ENCODE measurements at places on chromosomes 13 and 19. TPM values are rescaled to one million over a fixed set of nuclear protein-coding genes. Genes with fewer than 3 reads are reported as not detected.
A peak's percentile ranks its signal among the peaks of the same experiment; 100 is the strongest.

- ATAC-seq, result no peak
Measured at GRCh38 chr19:40542202-40542859, 34.3 kb upstream of the SHKBP1 start.

DNA sequence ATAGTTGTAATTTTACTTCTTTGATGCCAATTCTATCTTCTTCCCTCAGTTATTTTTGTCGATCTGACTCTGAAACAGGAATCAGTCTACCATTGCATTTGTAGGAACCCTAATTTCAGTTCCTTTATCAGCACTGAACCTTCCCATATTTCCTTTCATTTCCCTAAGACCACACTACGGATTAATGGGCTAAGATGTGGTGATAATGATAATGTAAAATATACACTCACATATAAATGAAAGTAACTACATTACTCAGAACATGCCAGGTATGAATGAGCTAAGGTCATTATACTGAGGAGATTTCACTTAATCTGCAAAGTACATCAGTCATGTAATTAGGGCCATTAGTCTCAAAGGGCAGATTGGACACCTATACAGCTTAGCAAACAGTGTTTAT, 60.2 kb upstream of the RFC3 start:
- ATAC-seq, result no peak

GRCh38 chr19:3024870-3025548, 4.1 kb downstream of the TLE2 start:
- ATAC-seq, result peak; percentile 7

DNA sequence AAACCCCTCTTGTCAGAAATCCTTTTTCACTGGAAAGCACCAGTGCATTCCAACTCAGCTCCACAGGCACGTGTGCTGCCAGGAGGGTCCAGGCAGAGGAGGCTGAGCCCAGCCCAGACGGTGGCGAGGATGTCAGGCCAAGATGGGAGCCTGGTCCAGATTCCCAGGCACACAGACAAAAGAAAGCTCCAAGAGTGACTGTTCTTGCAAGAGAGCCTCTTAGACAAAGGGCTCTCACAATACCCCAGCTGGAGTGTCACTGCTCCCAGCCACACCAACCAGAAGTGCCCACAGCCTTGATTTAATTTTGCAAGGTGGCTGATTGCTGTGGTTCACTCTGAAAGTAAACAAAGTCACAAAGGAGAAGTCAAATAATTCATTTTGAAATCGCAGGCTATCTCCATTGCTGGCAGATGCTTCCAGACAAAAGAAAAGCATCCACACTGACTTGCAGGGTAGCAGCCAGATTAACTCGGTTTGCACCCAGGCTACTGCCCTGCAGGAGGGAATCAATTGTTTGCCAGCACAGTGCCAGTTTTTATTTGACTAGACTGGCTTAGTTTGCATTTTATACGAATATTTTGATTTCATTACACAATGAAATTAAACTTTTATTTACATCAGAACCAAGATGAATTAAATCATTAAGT, 95.1 kb downstream of the RAB20 start:
- ATAC-seq, result no peak

CYP4F2 gene
- not detected for total RNA-seq

DNA sequence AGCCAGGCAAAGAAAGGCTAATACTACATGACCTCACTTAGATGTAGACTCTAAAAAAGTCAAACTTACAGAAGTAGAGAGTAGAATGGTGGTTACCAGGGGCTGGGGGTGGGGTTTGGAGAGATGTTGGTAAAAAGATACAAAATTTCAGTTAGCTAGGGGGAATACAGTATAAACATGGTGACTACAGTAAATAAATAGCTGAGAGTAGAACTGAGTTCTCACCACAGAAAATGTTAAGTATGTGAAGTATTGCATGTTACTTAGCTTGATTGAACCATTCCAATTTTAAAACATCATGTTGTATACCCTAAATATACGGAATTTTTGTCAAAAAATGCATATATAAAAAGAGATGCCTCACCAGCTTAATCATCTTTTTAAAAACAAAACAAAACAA, 67.5 kb upstream of the DOCK9 start:
- ATAC-seq, result no peak

C1QTNF9B gene
- total RNA-seq, result not detected

- no peak for ATAC-seq
Measured at GRCh38 chr13:106467427-106468122, 67.9 kb downstream of the EFNB2 start.

GRCh38 chr13:103303078-103303651, 236.9 kb upstream of the SLC10A2 start:
- no peak for ATAC-seq

DNA sequence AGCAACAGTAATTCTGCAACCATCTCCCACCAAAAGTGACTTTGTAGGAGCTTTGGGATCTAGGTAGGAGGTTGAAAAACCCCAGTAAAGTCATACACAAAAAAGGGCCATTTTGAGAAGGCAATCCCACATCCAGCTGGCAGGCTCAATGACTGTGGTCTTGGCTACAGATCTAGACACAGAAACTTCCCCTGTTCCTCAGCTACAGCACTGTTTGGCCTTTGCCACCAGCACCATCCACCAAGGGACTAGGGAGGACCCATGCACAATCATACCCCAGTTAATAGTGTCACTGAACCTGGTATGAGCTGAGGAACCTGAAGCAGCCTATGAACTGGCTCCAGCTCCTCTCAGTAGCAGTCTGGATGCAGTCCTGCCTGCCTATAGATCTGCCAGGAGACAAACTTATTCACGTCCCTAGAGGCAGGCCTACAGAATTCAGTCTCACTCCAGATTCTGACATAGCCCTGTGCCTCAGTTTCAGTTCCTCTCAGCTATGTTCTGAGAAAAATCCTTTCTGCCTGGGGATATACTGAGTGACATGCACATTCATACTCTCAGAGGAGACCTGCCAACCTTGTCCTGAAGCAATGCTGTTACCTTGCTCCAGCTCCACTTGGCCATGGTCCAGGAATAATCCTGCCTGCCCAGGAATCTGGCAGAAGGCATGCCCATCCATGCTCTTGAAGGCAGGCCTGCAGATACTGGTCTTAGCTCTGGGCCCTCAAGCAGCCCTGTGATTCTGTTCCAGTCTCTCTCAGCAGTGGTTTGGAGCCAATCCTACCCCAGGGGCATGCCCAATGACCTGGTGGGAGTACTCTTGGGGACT, 2048.3 kb upstream of the PCDH20 start:
- no peak for ATAC-seq

DNA sequence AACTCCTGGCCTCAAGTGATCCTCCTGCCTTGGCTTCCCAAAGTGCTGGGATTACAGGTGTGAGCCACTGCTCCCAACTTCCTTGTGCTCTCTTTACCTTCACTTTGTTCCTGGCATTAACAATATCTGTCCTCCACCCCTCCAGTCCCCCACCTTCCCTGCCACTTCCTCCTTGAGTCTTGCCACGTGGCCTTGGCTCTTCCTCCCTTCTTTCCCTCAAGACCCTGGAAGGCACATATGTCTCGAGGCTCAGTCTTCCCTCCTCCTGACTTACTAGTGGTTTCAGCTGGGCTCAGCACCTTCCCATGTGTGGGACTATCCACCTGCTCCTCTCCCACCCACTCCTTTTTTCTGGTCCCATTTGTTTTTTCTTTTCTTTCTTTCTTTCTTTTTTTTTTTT, 70.6 kb downstream of the IER2 start:
- no peak for ATAC-seq

DNA sequence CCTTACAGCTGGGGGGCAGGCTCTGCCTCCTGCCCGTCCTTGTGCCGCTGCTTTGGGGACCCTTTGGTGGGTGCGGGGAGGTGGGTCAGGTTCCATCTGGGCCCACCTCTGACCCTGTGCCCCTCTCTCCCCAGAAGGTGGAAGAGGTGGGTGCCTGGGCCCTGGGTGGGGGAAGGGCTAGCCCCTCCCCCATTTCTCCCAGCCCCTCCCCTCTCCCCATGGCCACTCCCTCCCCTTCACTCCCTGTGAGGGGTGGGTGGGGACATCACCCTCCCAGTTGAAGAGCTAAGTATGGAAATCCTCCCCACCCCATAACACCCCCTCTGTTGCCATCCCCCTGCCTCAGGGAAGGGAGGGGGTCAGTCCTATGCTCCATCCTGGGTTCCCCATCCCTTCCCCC, 14.2 kb downstream of the ARHGEF1 start:
- ATAC-seq, result no peak

PDX1 gene
- total RNA-seq, result not detected

STOML3 gene
- total RNA-seq, result not detected

FCHO1 gene
- 0.76 TPM for total RNA-seq

ZNF490 gene
- total RNA-seq, result 5.2 TPM

DNA sequence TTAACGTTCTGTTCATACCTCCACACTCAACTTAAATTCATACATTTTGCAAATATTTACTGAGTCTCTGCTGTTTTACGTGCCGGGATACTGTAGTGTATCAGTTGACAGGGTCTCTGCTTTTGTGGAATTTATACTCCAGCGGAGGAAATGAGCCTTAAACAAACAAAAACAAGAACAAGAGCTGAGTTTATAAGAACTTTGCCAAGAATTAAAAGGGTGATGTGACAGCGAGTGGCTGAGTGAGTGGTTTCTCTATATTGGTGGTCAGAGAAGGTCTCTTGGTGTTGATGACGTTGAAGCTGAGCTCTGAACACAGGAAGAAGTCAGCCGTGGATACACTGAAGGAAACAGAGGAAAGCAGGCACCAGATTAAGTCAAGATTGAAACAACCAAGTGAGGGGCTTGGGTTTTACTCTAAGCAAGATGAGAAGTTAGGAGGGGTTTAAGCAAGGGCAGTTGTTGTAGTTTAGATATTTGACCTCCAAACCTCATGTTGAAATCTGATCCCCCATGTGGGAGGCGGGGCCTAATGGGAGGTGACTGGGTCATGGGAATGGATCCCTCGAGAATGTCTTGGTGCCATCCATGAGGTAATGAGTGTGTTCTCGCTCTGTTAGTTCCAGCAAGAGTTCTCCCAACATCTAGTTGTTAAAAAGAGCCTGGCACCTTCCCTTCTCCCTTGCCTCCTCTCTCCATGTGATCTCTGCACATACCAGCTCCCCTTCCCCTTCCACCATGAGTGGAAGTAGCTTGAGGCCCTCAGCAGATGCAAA, 248.3 kb downstream of the DCLK1 start:
- ATAC-seq, result no peak

LIPE gene
- total RNA-seq, result 10.8 TPM

- ATAC-seq, result no peak
Measured at GRCh38 chr19:27748551-27749152, 1464.3 kb downstream of the UQCRFS1 start.

DNA sequence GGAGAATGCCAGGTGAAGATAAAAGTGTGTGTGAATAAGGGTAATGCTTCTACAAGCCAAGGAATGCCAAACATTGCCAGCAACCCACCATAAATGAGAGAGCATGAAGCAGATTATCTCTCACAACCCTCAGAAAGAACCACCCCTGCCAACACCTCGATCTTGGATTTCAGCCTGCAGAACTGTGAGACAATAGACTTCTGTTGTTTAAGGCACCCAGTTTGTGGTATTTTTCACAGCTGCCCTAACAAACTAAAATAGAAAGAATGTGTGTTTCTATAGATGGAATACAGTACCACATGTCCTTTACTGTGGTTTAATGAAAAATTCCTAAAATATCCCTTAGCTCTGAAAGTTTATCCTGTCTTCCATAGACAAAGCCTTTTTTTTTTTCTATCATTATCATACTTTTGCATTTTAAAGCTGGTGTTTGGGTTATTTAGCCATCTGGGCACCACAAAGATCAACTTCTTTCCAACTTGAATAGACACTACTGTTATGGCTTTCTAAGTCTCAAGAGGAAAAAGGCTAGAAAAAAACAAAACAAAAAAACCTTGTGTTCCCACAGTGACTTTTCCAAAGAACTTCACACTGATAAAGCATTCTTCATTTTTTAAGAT, 505.6 kb downstream of the KCTD12 start:
- no peak for ATAC-seq

GRCh38 chr13:77915686-77916085, 2.9 kb downstream of the EDNRB start:
- ATAC-seq, result no peak

- no peak for ATAC-seq
Measured at GRCh38 chr13:34076943-34077703, 259.2 kb downstream of the RFC3 start.

CKM gene
- 0.96 TPM for total RNA-seq

DNA sequence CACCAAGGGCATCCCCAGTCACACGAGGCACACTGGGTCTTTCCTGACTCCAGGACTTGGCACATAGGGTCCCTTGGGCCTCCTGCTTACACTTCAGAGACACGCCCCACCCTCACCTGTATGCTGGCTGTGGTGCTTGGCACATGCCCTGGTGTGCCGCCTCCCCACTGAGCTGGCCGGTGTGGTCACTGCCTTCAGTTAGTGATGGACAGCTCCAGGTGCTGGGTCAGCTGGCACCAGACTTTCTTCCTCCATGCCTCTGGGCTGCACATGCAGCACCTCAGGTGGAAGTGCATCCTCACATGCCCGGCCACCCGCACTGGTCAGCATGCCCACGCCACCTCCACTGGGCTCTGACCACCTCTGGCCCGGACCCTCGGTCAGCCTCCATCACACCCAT, 52.9 kb downstream of the KLF2 start:
- no peak for ATAC-seq

DNA sequence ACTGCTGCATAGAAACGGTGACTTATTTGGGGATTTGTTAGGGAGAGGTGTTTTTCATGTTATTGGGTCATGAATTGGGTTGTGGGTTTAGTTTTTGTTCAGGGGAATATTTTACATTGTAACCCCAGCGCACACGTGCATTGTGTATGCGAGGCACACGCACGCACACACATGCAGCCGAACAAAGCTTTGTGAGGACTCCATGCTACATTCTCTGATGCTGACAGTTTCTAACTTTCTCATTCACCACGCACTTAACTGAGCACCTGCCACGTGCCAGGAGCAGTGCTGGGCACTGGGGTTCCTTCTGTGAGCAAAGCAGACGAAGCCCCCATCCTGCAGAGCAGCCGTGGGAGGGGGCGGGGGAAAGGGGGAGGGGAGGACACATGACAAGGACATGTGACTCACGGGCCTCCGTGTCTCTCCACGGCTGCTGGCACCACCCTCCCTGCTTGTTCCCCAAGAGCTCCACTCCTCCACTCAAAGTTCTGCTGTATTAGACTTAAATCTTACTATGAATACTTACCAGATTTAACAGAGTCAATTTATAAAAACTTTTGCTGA, 55.6 kb downstream of the SLC7A9 start:
- ATAC-seq, result no peak

LRRC8E gene
- 11.6 TPM for total RNA-seq

DNA sequence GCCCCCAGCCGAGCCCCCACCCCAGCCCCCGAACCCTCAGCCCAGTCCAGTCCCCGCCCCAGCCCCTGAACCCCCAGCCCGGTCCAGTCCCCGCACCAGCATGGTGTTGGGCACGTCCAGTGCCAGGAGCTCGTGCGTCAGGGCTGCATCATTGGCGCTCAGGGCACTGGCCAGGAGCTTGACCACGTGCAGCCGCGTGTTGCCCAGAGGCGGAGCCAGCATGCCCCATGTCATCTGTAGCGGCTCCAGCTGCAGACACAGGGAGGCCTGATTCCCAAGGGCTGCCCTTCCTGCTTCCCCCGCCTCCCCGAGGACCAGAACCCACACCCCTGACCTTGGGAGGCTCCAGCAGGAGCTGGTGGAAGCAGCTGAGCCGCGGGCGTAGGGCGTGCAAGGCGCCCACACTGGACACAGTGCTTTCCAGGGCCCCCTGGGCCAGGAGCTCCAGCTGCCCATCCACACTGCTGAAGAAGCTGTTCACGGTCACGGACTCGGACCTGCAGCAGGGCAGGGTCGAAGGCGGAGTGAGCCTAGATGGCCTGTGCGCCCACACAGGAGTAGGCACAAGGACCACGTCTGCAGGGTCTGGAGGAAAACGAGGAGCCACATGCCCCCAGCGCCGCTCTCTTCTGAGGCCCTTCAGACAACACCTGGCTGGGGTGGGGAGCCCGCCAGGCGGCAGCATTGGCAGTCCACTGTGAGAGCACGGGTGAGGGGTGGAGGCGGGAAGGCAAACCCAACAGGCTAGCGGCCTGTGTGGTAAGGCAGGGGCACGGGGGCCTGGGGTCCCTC, 12.8 kb upstream of the TMEM86B start:
- ATAC-seq, result no peak
